ENCODE measurements at places on chromosomes 5 and 9. TPM values are rescaled to one million over a fixed set of nuclear protein-coding genes. Genes with fewer than 3 reads are reported as not detected.

Gene CDH18
- 10.7 TPM for total RNA-seq

Gene ADAMTS16
- 0.37 TPM for total RNA-seq

Gene AMBP
- 0.68 TPM for total RNA-seq

DNA sequence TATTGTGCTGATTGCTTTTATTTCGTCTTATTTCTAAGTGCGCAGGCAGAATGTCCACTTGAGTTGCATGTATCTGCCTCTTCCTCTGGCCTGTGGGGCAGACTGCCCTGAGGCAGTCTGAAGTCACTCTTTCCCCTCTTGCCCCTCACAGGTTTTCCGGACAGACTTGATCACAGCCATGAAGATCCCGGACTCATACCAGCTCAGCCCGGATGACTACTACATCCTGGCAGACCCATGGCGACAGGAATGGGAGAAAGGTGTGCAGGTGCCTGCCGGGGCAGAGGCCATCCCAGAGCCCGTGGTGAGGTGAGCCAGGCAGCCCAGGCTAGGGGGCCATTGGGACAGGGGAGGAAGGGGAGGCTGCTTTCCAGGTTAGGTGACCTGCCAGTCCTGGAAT lies 26.4 kb downstream of the JADE2 start:
- DNase-seq, result no peak
- H3K36me3 ChIP-seq, result no peaks in the 10 kb centered on the region
- peaks cover 17% of the 10 kb centered on the region for H3K4me1 ChIP-seq
- no peaks in the 10 kb centered on the region for H3K27me3 ChIP-seq
- H3K4me3 ChIP-seq, result no peak overlapping the region

GRCh38 chr5:149264439-149265067 lies 7.1 kb upstream of the AFAP1L1 start:
- H3K36me3 ChIP-seq, result no peaks in the 10 kb centered on the region
- no peak for DNase-seq
- H3K4me3 ChIP-seq, result no peak overlapping the region

- DNase-seq, result no peak
- no peaks in the 10 kb centered on the region for H3K27me3 ChIP-seq
- H3K4me3 ChIP-seq, result no peak overlapping the region
- H3K27ac ChIP-seq, result no peak overlapping the region
- H3K4me1 ChIP-seq, result no peaks in the 10 kb centered on the region
These were observed 63.5 kb upstream of the SELENOP start for GRCh38 chr5:42875211-42875610.

DNA sequence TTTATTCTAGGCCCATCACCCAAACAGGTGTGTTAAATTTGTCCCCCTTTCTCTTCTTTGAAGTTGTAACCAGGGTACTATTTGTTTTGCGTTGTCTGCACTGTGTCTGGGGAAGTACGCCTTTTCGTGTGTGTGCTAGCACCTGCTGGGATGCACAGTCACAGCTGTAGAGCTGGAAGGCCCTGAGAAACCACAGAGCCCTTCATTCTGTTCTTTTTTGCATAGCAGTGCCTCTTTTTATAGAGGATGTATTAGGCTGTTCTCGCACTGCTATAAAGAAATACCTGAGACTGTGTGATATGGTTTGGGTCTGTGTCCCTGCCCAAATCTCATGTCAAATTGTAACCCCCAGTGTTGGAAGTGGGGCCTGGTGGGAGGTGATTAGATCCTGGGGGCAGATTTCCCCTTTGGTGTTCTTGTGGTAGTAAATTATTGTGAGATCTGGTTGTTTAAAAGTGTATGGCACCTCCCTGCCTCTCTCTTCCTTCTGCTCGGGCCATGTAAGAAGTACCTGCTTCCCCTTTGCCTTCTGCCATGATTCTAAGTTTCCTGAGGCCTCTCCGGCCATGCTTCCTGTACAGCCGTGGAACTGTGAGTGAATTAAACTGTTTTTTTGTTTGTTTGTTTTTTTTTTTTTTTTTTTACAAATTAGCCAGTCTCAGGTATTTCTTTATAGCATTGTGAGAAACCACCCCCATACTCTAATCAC lies 14.0 kb downstream of the SEC61B start:
- no peak for DNase-seq

DNA sequence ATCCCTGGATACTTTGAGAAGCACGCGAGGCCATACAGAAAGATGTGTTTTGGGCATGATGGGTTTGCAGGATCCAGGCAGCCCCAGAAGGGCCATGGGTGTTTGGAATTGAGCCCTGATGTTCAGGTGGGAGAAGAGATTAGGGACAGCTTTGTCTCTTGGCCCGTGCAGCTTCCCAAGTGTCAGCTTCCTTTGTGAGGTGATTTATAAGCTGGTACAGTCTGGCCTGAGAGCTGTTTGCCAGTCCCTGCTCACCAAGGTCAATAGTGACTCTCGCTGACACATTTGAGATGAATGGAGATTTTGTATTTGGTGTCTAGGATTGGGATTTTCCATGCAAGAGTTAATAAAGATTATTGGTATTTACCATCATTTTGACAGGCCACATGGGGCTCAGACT lies 165.9 kb downstream of the ICE1 start:
- DNase-seq, result peak; percentile 30
- H3K36me3 ChIP-seq, result no peaks in the 10 kb centered on the region
- no peaks in the 10 kb centered on the region for H3K4me1 ChIP-seq
- H3K4me3 ChIP-seq, result no peak overlapping the region

GRCh38 chr5:95162231-95162992 lies 122.5 kb downstream of the MCTP1 start:
- no peaks in the 10 kb centered on the region for H3K27me3 ChIP-seq
- no peaks in the 10 kb centered on the region for H3K36me3 ChIP-seq
- no peaks in the 10 kb centered on the region for H3K4me1 ChIP-seq
- no peak overlapping the region for H3K27ac ChIP-seq
- no peak for DNase-seq

DNA sequence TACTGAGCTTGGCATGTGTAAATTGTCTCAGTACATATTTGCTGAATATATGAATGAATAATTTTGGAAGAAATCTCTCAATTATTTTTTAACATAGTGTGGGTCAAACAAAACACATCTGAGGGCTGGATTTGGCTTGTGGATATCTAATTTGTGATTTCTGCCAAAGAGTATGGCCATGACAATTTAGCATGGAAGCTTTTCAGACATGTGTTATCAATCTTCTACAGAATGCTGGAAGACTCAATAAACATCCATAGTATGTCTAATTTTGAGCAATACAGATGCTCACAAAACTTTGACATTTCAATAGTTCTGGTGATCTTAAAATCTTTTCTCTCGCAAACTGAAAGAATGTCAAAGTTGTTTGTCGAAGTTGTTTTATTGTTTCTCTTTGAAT lies 214.1 kb upstream of the ANKH start:
- H3K27me3 ChIP-seq, result no peaks in the 10 kb centered on the region
- H3K27ac ChIP-seq, result no peak overlapping the region
- no peaks in the 10 kb centered on the region for H3K4me1 ChIP-seq
- DNase-seq, result no peak
- H3K36me3 ChIP-seq, result no peaks in the 10 kb centered on the region

GRCh38 chr9:87157366-87158031 lies 210.2 kb upstream of the GAS1 start:
- H3K27ac ChIP-seq, result no peak overlapping the region
- DNase-seq, result no peak
- no peaks in the 10 kb centered on the region for H3K27me3 ChIP-seq
- H3K4me3 ChIP-seq, result no peak overlapping the region
- H3K4me1 ChIP-seq, result no peaks in the 10 kb centered on the region

GRCh38 chr5:78819166-78819565 lies 165.9 kb downstream of the ARSB start:
- no peaks in the 10 kb centered on the region for H3K4me1 ChIP-seq
- H3K36me3 ChIP-seq, result no peaks in the 10 kb centered on the region
- H3K27ac ChIP-seq, result no peak overlapping the region
- no peak for DNase-seq

DNA sequence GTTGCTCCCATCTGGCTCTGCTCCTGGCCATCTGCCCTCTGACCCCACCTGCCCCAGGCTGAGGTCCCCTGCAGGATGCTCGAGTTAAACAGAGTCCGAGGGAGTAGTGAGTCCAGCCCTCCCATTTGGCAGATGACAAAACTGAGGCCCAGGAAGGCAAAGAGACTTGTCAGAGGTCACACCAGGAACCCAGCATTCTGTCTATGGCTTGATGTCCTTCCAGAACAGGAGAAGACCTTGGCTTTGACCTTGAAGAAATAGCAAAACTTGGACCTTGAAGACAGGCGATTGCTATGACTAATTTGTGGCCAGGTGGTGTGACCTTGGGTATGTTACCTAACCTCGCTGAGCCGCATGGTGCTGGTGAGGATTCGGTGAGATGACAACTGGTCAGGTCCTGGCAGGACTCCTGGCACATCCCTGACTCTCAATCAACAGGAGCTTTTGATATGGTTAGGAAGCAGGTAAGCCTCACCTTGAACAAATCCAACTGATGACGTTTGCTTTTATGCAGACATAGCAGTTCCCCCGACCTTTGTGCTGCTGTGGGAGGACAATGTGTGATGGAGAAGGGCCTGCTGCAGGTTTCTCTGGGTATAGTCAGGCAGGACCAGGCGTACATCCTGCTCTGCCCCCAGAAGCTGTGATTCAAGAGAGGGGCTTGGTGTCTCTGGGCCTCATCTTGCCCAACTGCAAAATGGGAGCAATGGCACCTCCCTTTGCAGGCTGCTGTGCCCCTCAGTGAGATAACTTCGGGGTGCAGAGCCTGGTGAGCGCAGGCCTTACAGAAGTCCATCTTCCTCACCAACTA lies 198.7 kb downstream of the C9orf50 start:
- no peak for DNase-seq
- no peak overlapping the region for H3K27ac ChIP-seq
- H3K4me1 ChIP-seq, result peaks cover 7% of the 10 kb centered on the region
- H3K36me3 ChIP-seq, result no peaks in the 10 kb centered on the region
- H3K4me3 ChIP-seq, result no peak overlapping the region
- no peaks in the 10 kb centered on the region for H3K27me3 ChIP-seq
